ENCODE measurements at places on chromosomes 13 and 19.
A peak's percentile ranks its signal among the peaks of the same experiment; 100 is the strongest.

- DNase-seq, result no peak
Measured at GRCh38 chr13:38223089-38223488, 126.6 kb upstream of the UFM1 start.

GRCh38 chr13:20197361-20197834 lies 4.7 kb upstream of the GJB2 start:
- DNase-seq, result peak; percentile 16

DNA sequence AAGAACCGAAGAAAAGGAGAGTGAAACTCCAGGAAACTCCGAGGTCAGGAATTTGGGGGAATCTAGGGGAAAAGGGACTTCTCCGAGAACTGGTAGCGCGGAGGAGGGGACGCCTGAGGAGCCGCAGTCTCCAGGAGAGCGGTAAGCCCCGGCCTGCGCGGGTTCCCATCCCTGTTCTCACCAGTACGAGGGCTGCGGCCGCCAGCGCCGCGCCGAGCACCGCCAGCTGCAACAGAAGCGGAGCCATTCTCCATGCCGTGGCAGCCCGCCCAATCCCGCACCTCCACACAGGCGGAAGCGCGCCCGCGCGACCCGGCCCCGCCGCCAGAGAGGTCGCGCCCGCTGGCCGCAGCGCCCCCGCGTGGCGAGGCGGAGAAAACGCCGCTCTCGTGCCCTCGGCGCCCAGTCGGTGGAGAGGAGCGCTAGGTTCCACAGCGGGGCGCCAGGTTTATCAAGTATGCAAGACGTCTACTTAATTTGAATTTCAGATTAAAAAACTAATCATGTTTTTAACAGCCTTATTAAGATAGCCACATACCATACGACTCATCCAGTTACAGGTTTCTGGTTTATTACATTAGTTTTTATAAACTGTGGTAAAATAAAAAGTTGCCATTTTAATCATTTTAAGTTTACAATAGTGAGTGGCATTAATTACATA lies at the start of gene ALG5:
Gene ALG5, minus strand, starts transcription at position 287 of the 661 bp plus-strand sequence. Its CDS starts 40 bp downstream, at position 247.
- peak; percentile 95 for DNase-seq

DNA sequence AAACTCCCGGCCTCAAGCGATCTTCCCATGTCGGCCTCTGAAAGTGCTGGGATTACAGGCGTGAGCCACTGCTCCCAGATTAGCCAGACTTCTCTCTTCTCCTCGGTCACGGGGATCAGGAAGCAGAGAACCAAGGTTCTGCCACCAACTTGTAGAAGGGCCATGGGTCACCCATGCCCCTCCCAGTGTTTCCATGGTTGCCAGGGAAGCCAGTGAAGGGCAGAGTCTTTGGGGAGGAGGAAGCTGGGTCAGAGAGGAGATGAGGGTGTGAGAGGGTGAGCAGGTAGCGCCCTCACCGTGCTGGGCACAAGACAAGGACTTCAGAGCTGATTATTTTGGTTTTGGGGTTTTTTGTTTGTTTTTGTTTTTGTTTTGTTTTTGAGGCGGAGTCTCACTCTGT lies 77.1 kb downstream of the GNG7 start:
- DNase-seq, result no peak

DNA sequence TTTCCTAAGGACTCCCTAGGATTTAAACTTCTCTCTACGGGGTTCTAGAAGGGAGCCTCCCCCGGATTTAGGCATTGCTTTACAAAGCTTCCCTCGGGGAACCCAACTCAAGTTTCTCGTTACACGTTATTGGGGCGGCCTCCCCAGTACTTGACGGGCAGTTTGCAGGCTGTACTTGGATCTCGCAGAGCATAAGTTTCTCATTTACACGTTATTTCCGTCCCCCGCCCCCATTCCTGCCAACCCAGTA lies 584 bp downstream of the SMG9 start:
- no peak for DNase-seq

- no peak for DNase-seq
Measured at GRCh38 chr13:113901642-113902041, 37.8 kb upstream of the GAS6 start.

GRCh38 chr13:23506807-23507291 lies 63.4 kb upstream of the TNFRSF19 start:
- DNase-seq, result no peak

- DNase-seq, result peak; percentile 58
Measured at GRCh38 chr19:45403781-45404556, 900 bp downstream of the PPP1R13L start.

- no peak for DNase-seq
Measured at GRCh38 chr13:45332036-45332830, 8.8 kb downstream of the TPT1 start.

DNA sequence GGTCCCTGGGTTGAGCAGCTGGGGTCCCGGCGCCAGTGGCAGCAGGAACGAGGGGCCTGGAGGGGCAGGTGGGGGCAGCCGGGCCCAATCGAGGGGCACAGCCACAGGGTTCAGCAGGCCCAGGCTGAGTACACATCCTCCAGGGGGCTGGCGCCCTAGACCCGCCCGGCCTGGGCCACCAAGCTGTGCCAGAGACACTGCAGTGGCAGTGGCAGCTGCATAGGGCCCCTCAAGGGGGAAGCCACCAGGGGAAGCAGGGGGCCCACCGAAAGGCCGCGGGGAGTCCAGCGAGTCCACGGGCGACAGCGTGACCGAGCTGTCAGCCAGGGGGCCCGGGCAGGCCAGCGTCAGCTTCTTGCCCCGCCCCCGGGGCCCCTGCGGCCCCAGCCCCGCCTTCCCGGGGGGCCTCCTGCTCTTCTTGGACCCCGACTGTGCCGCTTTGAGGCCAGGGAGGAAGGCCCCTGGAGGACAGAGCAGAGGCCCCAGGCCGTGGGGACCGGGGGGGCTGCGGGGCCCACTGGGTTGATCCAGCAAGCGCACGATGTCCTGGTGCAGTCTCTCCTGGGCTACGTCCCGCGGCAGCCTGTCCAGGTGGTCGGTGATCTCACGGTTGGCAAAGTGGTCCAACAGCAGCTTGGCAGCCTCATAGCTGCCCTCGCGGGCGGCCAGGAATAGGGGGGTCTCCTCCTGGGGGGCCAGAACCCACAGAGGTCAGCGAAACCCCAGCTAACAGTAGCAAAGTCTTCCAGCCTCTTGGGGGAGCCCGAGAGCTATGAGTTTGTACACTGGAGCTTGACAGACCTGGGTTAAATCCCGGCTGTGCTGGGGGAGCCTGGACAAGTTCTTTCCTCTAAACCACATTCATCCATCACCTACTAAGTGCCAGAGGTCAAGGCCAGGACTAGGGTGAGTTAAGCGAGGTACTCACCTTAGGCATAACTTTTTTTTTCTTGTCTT lies 39.5 kb downstream of the NOTCH3 start:
- DNase-seq, result no peak

DNA sequence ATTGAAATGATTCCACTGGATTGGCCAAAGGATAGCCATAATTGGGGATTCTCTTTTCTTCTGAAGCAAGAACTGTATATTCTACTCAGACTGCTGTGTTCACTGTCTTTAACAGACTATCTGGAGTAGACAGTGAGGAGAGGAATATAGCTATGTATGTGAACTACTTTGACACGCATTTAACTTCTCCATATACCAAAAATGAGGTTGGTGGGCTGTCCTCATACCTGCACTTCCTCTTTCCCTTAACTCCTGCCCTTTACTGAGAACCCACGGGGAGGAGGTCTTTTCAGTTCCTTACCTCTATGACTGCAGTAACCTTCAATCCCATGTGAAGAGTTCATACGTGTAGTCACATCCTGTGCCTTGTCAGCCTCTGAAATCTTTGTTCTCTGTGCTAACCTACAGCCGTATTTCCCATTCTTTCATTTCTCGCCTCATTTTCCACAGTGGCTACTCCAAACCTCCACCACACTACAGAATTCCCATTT lies 305.8 kb downstream of the MTUS2 start:
- no peak for DNase-seq

DNA sequence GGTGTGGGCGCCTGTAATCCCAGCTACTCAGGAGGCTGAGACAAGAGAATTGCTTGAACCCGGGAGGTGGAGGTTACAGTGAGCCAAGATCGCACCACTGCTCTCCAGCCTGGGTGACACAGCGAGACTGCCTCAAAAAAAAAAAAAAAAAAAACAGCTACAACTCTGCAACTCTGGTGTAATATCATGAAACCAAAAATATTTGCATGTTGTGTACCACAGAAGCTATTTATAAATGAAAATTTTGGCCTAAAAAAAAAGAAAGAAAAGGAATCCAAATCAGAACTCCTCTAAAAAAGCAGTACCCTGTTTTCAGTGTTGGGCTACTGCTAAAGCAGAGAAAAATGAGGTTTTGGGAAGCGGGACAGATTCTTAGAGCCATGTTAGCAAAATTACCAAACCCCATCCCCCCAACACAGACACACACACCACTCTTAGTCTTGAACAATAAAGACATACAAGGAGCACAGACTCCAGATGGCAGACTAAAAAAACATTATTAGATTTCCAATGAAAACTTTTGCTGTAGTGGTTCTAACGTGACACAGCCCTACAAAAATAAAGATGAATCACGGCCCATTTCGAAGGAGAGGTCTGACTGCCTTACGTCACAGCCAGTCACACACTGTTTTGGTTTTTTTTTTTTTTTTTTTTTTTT lies 51.5 kb downstream of the INSR start:
- peak; percentile 11 for DNase-seq

GRCh38 chr19:47719047-47719859 lies 6.0 kb downstream of the EHD2 start:
- no peak for DNase-seq

GRCh38 chr19:2271234-2272103 lies 10.5 kb downstream of the PEAK3 start:
- no peak for DNase-seq

- no peak for DNase-seq
Measured at GRCh38 chr19:30344446-30345425, 27.4 kb upstream of the ZNF536 start.

All from memory B cell (primary cell).